ENCODE measurements at places on chromosomes 6 and 20.

- DNase-seq = no peak
These were observed 215.7 kb downstream of the SYNDIG1 start for GRCh38 chr20:24684956-24685691.

DNA sequence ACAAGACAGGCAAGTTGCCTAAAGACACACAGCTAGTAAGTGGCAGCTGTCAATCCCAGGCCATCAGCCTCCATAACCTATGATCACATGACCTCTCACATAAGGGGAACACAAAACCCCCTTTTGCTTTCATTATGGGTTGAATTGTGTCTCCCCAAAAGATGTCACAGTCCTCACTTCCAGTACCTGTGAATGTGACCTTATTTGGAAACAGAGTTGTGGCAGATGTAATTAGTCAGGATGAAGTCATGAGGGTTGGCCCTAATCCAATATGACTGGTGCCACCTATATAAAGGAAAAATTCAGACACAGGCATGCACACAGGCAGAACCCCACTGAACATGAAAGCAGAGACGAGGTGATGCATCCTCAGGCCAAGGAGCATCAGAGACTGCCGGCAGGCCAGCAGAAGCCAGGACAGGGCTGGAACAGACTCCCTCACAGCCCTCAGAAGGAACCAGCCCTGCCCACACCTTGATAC lies 33.6 kb downstream of the GFOD1 start:
- DNase-seq = no peak

DNA sequence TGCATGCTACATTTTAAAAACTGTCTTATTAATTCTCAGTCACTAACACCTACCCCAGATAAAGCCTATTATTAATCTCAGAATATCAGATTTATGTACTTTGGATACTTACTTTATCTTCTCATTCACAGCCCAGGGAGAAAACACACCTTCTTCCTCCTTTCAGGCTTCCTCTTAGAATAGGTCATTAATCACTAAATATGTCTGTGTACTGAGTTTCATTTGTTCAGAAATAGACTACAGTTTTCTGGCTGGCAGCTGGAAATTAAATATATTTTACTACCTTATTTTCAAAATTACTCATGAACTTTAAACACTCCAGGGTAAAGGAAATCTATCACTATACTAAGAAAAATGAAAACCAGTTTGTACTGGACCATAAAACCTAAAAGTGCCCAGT lies 147.7 kb upstream of the DST start:
- no peak for DNase-seq

DNA sequence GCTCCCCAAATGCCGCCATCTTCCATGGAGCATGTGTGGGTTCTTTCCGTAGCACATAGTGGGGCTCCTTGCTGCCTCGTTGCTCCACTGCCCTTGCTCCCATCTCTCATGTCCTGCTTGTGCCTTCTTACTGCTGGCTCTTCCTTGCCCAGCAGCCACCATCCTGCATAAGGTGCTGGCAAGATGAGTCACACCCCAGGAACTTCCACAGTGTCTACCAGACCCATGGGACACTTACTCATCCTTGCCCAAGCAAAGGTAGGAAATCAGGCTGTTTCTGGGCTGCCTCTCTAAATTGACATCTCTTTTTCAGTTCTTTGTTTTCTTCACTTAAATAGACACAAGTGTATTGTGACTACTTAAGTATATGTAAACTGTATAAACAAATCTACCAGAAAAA lies 39.4 kb upstream of the RGS17 start:
- no peak for DNase-seq

DNA sequence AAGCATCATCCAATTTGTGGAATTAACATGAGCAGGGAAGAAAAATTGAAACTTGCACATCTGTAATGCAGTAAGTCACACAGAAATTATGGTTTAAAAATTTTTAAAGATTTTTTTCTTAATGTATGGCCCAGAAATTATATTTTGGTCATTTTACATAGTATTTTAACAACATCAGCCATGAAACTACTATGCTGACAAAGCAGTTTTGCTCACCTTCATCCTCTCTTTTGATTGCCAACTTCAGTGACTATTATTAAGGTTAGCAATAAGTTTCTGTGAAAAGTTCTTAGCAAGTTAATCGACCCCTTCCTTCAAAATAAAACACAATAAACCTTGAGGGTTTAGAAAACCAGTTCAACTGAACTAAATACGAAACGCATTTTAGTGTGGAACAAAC lies 1347.0 kb downstream of the EPHA7 start:
- DNase-seq = no peak

GRCh38 chr6:108145639-108146038 lies 20.2 kb upstream of the NR2E1 start:
- DNase-seq = no peak

GRCh38 chr6:155628306-155628705 lies 172.7 kb upstream of the NOX3 start:
- DNase-seq = peak; percentile 1

GRCh38 chr6:130697271-130697994 lies 129.8 kb upstream of the SMLR1 start:
- DNase-seq = no peak

DNA sequence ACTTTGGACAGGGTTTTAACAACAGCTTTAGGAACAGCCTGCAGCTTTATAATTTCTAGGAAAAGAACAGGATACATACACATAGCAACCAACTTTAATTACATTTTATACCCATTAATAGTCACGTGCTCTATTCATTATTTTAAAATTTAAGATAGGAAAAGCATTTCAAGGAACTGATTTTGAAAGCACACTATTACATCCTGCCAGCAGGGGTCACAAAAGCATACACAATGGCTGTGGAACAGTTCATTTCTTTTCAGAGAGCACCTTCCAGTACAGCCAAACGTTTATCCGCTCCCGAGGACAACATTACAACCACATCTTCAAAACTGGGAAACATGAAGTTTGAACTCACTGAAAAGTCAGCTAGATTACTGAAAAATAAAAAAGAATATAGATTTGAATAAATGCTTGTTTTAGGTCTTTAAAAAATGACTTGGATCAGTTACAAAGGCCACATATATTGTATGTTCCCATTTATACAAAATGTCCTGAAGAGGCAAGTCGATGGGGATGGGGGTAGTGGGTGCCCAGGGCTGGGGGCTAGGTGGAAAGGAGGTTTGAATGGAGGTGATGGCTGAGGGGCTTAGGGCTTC lies 104.6 kb upstream of the EXOC2 start:
- no peak for DNase-seq

- DNase-seq = no peak
These were observed 1.1 kb upstream of the JAG1 start for GRCh38 chr20:10674684-10675449.

GRCh38 chr6:14517516-14518105 lies 400.0 kb downstream of the CD83 start:
- no peak for DNase-seq

DNA sequence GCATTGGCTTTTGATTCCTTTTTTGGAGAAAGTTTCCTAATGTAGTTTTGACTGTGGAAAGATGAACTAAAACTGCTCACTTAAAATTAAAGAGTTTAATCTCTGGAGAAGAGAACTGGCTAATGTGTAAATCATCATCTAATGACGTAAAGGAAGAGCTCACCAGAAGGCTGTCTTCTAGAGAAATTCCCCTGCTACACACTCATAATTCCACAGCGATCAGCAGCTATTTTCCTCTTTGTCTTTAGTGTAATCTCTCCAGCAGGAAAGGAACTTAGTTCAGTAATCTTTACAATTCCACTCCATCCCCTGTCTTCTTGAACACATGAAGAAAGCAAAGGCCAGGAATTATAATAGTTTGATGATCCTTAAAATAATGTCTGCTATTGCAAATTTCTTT lies 15.8 kb downstream of the SPTLC3 start:
- no peak for DNase-seq

DNA sequence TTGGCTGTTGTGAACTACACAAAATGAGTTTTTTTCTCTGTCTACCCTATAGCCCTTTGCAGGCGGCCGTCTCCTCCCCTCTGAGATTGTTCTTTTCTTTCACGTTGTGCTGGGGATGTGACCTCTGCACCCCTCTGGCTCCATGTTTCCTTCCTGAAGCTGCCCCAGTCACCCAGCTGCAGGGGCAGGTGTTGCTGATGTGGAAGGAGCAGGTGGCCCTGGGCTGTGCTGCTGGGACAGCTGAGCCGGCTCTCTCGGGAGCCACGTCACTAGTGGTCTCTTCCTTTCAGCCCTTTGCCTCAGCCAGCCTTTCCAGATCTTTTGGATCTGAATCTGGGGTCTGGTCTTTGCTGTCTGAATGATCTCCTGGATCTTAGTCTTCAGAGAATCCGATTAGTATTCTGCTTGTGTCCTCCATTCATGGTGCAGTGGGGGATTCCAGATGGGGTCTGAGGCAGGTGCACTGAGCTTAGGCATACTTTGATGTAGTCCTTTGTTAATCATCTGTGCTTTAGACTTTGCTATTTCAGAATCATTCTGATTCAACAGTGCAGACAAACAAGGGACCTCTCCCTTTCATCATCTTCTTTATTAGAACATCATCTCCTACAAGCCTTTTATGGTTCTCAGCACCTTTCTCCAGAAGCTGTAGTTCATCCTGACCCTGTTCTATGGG lies 31.4 kb downstream of the TMEM181 start:
- DNase-seq = no peak

DNA sequence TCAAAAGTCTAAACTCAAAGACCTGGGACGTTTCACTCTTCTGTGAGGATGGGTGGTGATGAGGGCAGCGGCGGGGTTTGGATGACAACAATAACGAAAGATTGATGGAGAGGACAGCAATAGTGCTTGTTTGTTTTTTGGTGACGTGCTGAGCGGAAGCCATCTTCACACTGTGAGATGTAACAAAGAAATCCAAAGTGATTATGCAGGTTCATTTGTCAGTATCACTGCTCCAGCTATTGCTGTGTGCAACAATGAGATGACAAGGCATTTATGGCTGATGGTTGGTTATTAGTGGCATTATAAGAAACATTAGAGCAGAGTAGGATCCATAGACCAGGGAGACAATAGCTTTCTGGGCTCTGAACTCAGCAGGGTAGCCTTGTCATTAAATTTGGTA lies 306.7 kb downstream of the RNF144B start:
- no peak for DNase-seq

DNA sequence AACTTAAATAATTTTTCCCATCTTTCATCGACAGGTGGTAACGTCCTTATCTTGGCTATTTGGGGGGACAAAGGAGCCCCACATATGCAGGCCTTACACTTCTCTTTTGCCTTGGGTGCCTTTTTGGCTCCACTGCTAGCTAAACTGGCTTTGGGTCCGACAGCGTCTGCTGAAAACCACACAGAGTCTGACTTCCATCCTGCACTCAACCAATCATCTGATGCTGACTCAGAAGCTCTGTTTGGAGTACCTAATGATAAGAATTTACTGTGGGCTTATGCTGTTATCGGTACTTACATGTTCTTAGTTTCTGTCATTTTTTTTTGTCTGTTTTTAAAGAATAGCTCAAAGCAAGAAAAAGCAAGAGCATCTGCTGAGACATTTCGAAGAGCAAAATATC lies 178.5 kb downstream of the SLC16A10 start:
- DNase-seq = no peak

- DNase-seq = no peak
These were observed 19.8 kb upstream of the C6orf62 start for GRCh38 chr6:24738741-24739140.

GRCh38 chr6:167005350-167006159 lies 6.4 kb downstream of the CEP43 start:
- DNase-seq = no peak

Measured in activated T-helper 1 cell treated with anti-CD3 and anti-CD28 coated beads, Interleukin-2, amount 50 U/mL, for 16 hours (primary cell).